ENCODE measurements at places on chromosomes 5 and 9. TPM values are rescaled to one million over a fixed set of nuclear protein-coding genes. Genes with fewer than 3 reads are reported as not detected.

GRCh38 chr9:35258660-35259474 is 97.1 kb downstream of the UNC13B start:
- no peak overlapping the region for H3K27ac ChIP-seq
- no peaks in the 10 kb centered on the region for H3K4me1 ChIP-seq
- no peaks in the 10 kb centered on the region for H3K27me3 ChIP-seq
- peaks cover 5% of the 10 kb centered on the region for H3K36me3 ChIP-seq

DNA sequence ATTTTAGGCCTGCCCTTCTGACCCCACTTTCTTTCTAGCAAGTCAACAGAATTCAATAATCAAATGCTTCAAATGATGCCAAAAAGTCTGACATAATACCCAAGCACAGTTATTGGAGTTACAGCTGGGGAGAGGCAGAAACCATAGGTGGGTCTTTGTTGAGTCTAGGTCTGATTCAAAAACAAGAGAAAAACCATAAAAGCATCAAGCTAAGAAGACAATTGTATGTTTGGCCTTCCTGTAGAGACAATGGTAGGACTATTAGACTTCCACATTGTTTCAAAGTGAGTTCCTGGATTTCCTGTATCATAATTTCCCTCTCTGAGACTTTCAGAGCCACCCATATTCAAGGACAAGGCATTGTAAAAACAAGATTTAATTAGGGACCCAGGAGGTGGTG is 16.8 kb upstream of the CCDC192 start:
- DNase-seq, result no peak
- H3K36me3 ChIP-seq, result no peaks in the 10 kb centered on the region
- H3K27me3 ChIP-seq, result no peaks in the 10 kb centered on the region
- no peak overlapping the region for H3K4me3 ChIP-seq
- H3K4me1 ChIP-seq, result no peaks in the 10 kb centered on the region

DNA sequence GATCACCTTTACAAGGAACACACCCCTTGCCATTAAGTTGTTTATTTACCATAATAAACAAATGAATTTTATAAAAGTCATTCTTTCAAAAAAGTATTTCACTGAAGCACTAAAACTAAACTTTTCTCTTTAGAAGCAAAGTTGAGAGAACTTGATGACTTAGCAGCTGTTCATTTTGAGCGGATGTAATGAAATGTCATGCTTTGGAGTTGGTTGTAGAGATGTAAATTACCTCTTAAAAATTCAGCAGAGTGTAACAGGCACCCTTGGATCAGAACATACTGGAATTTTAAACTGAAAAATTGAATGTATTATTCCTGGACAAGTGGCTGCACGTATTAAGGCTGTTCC is 617.2 kb downstream of the PDE4D start:
- no peaks in the 10 kb centered on the region for H3K36me3 ChIP-seq
- no peak overlapping the region for H3K27ac ChIP-seq
- H3K27me3 ChIP-seq, result no peaks in the 10 kb centered on the region
- peak overlapping the region; percentile 75 for H3K4me3 ChIP-seq
- DNase-seq, result no peak

DNA sequence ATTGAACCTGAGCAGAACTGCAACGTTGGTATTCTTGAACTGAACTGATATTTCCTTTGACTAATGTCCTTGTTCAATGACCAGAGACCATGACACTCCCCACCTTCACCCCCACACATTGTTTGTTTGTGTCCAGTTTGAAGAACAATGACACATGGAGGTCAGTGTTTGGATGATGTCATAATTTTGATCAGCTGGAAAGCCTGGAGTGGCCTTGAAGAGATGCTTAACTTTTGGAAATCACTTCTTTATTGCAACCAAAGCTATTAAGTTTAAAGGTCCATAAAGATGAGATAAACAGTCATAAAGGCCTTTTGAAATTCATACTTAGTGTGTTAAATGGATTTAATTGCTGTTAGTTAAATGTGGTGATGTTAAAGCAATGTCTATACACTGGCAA is 92.7 kb downstream of the TMC1 start:
- H3K4me3 ChIP-seq, result no peak overlapping the region
- H3K27me3 ChIP-seq, result no peaks in the 10 kb centered on the region
- H3K4me1 ChIP-seq, result no peaks in the 10 kb centered on the region
- H3K27ac ChIP-seq, result no peak overlapping the region

DNA sequence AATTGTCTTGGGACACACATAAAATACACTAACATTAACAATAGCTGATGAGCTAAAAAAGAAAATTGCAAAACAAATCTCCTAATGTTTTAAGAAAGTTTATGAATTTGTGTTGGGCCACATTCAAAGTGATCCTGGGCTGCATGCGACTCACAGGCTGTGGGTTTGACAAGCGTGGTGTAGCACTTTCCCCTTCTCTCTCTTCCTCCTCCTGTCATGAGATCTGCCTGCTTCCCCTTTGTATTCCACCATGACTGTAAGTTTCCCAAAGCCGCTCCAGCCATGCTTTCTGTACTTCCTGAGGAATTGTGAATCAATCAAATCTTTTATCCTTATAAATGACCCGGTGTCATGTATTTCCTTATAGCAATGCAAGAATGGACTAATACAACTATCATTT is 178.0 kb downstream of the TLR4 start:
- no peak overlapping the region for H3K4me3 ChIP-seq
- no peak overlapping the region for H3K27ac ChIP-seq
- DNase-seq, result no peak

DNA sequence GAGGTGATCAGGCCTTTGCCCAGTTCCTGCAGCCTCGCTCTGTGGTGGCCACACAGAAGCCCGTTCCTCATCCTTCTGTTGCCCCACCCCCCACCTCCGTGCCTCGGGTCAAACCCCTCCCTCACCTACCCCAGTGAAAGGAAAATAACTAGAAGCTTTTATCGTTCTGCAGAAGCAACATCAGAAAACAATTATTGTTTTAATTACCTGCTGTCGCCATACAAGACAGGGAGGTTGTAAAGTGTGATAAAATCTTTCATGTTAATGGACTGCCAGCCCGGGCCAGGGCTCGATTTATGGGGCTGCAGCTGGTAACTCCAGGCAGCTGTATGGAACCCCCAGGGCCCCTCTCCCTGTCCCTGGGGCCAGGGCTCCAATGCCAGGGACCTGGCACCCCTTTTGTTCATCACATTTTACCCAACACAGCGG is 20.6 kb downstream of the UNC5A start:
- H3K4me3 ChIP-seq, result no peak overlapping the region
- no peak overlapping the region for H3K27ac ChIP-seq
- H3K4me1 ChIP-seq, result no peaks in the 10 kb centered on the region
- H3K36me3 ChIP-seq, result no peaks in the 10 kb centered on the region

- H3K4me3 ChIP-seq, result no peak overlapping the region
- no peaks in the 10 kb centered on the region for H3K36me3 ChIP-seq
- no peak for DNase-seq
- no peak overlapping the region for H3K27ac ChIP-seq
Measured at GRCh38 chr9:114774524-114774923, 31.3 kb downstream of the TNFSF15 start.

GRCh38 chr5:159515909-159516415 is 185.7 kb upstream of the IL12B start:
- H3K36me3 ChIP-seq, result no peaks in the 10 kb centered on the region
- peak overlapping the region; percentile 71 for H3K27ac ChIP-seq
- H3K4me3 ChIP-seq, result no peak overlapping the region
- peaks cover 61% of the 10 kb centered on the region for H3K4me1 ChIP-seq
- no peaks in the 10 kb centered on the region for H3K27me3 ChIP-seq

- no peaks in the 10 kb centered on the region for H3K27me3 ChIP-seq
- DNase-seq, result no peak
- H3K36me3 ChIP-seq, result no peaks in the 10 kb centered on the region
- no peak overlapping the region for H3K4me3 ChIP-seq
- H3K4me1 ChIP-seq, result no peaks in the 10 kb centered on the region
Measured at GRCh38 chr5:160260006-160260775, 30.9 kb downstream of the FABP6 start.

DNA sequence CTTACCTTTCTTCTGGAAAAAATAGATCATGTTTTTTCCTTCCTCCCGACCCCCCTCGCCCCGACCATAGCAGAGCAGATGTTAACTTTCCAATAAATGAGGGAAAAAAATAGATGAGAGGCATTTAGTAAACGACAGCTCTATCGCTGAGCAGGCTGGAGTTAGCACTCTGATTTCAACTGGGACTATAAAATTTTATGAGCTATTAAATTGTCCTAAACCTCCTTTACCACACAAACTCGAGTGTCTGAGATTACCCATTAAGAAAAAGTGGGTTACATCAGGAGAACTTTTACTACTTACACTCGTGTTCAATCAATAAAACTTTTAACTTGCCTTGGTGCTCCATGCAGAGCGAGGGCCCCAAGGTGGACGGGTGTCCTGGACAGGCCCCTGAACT is 59.8 kb upstream of the RNU6ATAC start:
- no peaks in the 10 kb centered on the region for H3K36me3 ChIP-seq
- H3K4me3 ChIP-seq, result no peak overlapping the region
- H3K4me1 ChIP-seq, result no peaks in the 10 kb centered on the region
- no peak for DNase-seq
- no peaks in the 10 kb centered on the region for H3K27me3 ChIP-seq

GRCh38 chr9:78533500-78533899 is 236.6 kb downstream of the PSAT1 start:
- H3K27me3 ChIP-seq, result no peaks in the 10 kb centered on the region
- no peak for DNase-seq
- H3K36me3 ChIP-seq, result no peaks in the 10 kb centered on the region
- no peaks in the 10 kb centered on the region for H3K4me1 ChIP-seq
- H3K27ac ChIP-seq, result no peak overlapping the region

Gene PCDHGB1
- 6.8 TPM for total RNA-seq

Gene CSF1R
- 76.3 TPM for total RNA-seq

Gene MBLAC2
- 3.4 TPM for total RNA-seq

Measured in thoracic aorta (tissue), 2 donors.